Lower leg skin (tissue), 4 donors: ENCODE measurements at places on chromosomes 12 and 14.

GRCh38 chr14:95557832-95558231, 23.0 kb downstream of the GLRX5 start:
- no peak for DNase-seq

- DNase-seq = no peak
Observed at GRCh38 chr14:72643317-72643801, 250.5 kb downstream of the DPF3 start.

GRCh38 chr12:122966743-122967550, 684 bp upstream of the ABCB9 start:
- DNase-seq = no peak

DNA sequence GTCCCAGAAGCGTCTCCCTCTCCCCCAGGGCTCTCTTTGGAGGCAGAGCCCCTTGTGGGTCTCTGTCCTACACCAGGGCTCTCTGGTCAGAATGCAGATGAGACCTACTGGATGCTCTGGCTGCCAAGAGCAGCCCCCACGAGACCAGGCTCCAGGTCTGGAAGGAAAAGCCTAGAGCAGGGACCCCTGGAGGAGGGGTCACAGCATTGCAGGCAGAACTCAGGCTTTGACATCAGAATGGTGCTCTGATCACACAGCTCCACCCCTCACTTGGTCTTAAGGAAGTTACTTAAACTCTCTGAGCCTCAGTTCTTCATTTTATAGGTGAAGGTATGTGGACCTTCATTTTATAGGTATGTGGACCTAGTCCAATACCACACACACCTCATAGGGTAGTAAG, 83.1 kb downstream of the ARL6IP4 start:
- no peak for DNase-seq

GRCh38 chr14:51859131-51859530, 1.3 kb upstream of the GNG2 start:
- no peak for DNase-seq

GRCh38 chr12:53452159-53453077, 516 bp downstream of the PCBP2 start:
- DNase-seq = peak; percentile 78

DNA sequence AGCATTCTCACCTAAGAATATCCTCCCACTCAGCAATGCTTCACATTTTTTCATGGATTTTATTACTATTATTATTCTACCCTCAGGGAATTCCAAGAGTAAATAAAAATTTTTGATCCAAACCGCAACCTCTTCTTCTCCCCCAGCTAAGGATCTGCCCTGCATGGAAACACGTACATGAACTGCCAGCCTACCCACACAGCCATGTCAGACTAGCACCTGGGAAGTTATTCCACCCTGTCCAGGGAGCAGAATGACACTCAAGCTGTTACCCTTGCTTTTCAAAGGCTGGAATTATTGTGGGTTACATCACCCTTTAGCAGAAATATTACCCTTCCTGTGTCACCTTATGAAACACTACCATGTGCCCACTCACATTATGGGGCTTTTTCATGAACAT, 227.3 kb upstream of the USP15 start:
- DNase-seq = no peak

GRCh38 chr14:100629696-100630095, 42.5 kb upstream of the BEGAIN start:
- no peak for DNase-seq

GRCh38 chr12:38761636-38762342, 143.6 kb downstream of the CPNE8 start:
- no peak for DNase-seq

DNA sequence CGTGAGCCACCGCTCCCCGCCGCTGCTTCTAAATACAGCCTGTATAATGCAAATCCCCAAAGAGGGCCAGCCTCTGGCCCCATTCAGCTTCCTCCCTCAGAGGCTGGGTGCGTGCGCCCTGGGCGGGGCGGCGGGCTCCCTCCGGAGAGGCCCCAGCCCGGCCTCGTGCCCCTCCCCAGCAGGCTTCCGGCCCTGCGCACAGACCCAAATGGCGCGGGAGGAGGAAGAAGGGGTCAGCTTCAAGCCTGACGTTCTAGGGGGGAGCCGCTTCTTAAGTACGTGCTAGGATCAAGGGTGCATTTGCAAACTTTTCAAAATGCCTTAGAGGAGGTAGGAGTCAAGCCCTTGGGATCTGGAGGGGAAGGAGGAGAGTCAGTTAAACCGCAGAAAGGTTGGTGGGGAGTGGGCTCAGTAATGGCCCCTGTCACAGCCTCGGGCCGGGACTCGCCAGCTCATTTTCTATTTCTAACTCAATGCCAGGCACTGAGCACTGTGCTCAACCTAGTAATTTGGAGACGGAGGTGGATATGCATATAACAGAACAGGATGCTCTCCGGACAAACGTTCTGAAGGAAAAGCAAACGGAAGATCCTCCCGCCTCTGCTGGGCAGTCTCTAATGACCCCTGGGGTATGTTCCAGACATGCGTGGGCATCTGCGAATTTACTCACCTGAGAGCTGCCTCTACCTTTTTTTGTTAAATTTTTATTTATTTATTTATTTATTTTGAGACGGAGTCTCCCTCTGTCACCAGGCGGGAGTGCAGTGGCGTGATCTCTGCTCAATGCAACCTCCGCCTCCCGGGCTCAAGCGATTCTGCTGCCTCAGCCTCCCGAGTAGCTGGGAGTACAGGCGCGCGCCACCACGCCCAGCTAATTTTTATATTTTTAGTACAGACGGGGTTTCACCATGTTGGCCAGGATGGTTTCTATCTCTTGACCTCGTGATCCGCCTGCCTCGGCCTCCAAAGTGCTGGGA, 32.3 kb downstream of the NINJ2 start:
- no peak for DNase-seq

- DNase-seq = no peak
Observed at GRCh38 chr12:88381466-88381865, 198.8 kb downstream of the KITLG start.

DNA sequence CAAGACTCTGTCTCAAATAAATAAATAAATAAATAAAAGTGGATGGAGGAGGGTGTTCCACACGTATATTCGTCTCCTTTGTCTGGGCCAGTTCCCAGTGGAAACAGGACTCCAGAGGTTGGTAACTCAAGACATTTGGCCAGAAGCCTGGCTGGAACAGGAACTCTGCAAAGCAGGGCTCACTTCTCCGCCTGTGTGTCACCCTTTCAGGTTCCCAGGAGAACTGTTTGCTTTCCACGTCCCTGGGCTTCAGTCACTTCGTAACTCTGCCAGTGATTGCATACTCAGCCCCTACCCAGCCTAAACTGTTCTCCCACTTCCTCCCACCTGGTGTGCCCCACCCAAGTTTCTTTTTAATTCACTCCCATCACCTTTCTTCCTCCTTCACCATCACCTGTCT, 7.0 kb upstream of the UBE2N start:
- DNase-seq = no peak

- no peak for DNase-seq
Observed at GRCh38 chr14:84482256-84483071, 1047.5 kb upstream of the FLRT2 start.

DNA sequence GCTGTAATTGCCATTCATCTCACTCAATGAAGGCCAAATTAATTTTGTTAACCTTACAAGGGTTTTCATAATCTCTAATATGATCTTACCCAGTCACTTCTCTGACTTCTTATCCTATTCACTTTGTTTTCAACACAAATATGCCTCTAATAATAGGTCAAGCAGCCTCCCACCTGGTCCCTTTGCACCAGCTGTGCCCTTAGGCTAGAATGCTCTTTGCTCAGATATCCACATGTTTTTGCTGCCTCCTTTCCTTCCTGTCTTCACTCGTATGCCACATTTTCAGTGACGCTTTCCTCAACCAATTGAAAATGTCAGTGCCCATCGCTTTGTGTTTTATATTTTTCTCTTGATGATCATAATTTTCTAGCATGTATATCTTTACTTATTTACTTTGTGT, 106.4 kb upstream of the SYT10 start:
- DNase-seq = no peak
